ENCODE measurements at places on chromosomes 4 and X.
A peak's percentile ranks its signal among the peaks of the same experiment; 100 is the strongest.

GRCh38 chr4:108941904-108942430, 179.1 kb upstream of the ETNPPL start:
- DNase-seq, result no peak

- DNase-seq, result no peak
Observed at GRCh38 chr4:166391501-166391900, 518.5 kb downstream of the TLL1 start.

DNA sequence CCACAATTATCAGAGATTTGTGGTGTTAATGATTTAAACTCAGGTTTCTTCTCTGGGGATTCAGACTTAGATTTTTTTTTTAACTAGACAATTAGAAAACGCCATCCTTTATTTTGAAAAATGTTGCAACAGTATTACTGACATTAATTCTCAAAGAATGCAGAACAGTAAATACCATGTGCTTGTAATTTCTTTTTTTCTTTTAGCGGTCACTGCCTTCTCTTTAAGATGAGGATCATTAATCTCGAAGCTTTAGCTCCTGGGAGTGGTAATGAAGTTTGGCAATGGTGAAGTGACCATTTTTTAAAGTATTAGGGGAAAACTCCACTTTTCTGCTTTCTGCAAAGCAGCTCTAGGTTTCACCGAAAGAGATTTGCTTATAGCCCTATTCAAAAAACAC, 164.0 kb upstream of the MBNL3 start:
- DNase-seq, result no peak

- DNase-seq, result no peak
Observed at GRCh38 chrX:41108463-41109205, 23.4 kb downstream of the USP9X start.

GRCh38 chr4:6033381-6033780, 15.2 kb upstream of the C4orf50 start:
- DNase-seq, result no peak

- DNase-seq, result no peak
Observed at GRCh38 chrX:149715468-149715867, 3.6 kb downstream of the MAGEA11 start.

GRCh38 chr4:39410415-39410814, 3.7 kb downstream of the KLB start:
- DNase-seq, result no peak

- DNase-seq, result no peak
Observed at GRCh38 chr4:2944091-2944482, 19.1 kb downstream of the NOP14 start.

- peak; percentile 10 for DNase-seq
Observed at GRCh38 chrX:149512225-149512885, 7.2 kb upstream of the IDS start.

DNA sequence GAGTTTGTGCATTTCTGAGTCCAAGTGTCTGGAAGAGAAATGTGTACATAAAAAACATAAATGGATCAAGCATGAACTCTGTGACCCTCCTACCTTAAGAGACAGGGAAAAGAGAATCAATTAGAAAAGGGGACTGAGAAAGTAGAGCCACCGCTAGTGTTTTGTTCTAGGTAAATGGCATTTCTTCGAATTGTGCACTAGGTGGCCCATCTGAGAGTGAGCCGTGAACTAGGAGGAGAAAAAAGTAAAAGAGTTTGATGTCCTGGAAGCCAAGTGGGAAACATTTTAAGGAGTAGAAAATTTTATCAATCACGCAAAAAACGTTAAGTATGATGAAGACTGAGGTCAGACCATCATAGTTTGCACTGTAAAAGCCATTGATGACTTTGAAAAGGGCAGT, 55.1 kb downstream of the NAF1 start:
- DNase-seq, result no peak

DNA sequence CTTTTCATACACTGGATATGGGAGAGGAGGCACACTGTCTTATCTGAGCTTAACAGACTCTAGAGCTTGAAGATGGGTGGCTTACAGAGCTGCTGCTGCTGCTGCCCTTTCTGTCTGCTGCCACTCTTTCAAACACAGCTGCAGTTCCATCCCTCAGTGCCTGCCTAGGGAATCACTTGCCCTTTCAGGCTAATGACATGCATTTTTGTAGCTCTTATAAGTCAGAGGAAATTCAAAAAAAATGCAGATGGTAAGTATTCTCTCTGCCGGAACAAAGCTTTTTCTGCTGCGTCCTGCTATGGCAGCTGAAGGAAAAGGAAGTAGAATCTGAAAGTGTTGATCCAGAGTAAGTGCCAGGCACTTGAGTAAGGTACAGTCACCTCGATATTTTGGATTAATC, 460.4 kb upstream of the DIAPH2 start:
- no peak for DNase-seq

GRCh38 chr4:108068442-108068841, 78.8 kb downstream of the HADH start:
- no peak for DNase-seq

DNA sequence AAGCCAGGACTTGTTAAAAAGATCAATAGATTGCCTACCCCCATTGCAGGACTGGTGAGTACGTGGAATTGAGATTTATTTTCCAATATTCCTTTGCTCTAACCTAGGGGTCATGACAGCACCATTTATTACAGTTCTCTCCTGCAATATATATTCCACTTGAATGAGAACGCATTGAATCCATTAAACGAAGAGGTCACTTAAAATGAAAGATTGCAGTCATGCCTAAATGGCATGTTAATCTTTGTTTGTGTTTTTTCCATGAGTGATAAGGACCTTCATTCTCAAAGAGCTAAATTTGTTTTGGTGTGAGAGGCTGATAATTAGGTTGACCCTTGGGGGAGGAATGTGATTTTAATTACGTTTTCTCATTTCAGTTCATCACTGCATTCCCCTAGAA, 13.5 kb upstream of the LIMCH1 start:
- no peak for DNase-seq

GRCh38 chr4:114208574-114209151, 229.2 kb upstream of the ARSJ start:
- DNase-seq, result no peak

DNA sequence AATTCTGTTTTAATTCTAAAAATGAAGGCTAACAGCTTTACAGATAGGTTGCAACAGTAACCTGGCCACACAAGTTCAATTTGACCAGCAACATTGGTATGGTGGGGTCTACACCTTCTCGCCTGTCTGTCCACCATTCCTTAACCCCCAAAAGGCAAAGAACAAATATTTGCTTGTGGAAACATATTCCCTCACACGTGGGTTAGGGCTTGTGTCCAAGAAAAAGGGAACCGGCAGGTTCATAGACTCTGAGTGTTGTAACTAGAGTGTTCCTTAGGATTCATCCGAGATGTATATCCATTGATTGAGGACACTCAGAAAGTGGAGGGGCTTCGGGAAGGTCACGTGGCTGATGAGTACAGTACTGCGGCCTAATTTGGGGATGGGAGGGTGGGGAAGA, 54.1 kb downstream of the C4orf51 start:
- no peak for DNase-seq

DNA sequence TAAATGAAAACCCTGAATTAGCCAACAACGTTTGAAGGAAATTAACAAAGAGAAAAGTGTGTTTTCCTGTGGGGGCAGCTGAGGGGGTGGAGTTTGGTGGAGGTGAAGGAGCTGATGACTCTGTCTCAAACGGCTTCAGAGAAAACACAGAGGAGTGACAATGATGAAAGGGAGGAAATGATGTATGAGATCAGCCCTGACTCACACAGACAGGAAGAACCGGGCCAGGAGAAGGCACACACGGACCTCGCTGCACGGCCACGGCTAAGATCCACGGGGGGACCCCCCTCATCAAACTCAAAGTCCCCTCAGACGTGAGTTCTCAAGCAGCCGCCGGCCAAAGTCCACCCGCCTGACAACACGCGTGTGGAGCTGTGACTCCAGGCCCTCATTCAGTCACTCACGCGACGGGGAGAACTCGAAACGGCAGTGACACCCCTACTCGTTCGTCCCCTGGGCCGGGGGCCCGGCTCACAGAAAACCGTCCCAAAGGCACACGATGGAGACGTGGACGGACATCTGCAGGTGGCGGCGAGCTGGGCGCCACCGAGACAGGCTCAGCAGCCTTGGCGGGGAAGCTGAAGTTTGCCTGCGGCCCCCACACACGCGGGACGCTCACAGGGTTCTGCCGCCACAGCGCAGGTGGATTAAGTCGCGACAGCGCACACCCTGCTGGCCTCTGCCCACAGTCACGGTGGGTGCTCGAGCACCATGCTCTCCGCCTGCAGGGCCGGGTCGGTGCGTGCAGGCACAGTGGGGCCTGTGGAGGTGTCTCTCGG, 28.8 kb downstream of the PPP2R3B start:
- peak; percentile 15 for DNase-seq

DNA sequence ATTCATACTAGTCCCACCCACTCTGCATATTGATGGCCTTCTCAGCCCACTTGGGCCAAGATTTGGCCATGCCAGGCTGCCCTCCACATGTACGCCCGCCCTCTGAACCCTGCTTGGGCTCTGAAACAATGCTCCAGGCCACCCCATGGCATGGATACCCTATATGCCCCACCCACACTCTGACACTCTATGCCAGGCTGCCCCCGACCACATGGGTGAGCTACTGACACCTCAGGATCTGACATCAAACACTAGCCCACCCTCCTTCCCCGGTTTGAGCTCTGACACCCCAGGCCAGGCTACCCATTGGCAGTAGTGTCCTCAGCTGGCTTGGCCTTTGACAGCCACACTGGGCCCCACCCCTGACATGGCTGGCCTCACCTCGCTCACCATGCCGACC, 69.5 kb downstream of the HPRT1 start:
- DNase-seq, result no peak

DNA sequence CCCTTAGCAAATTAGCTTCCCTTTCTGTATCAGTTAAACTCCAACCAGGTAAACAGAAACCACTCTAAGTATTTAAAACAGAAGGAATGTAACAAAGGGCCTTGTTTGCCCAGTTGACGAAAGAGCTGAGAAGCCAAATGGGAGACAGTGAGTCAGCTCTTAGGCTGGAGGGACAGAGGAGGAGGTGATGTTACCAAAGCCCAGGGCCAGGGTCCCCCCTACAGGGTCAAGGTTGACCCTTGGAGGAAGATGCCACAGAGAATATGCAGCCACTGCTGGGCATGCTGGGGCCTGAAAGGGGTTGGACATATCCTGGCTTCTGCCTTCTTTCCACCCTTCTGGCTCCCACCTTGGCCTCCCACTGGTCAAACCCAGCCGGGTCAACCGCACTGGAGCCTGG, 38.3 kb upstream of the LGI2 start:
- DNase-seq, result no peak

- no peak for DNase-seq
Observed at GRCh38 chr4:156961196-156962057, 10.2 kb downstream of the PDGFC start.

GRCh38 chrX:115093191-115093590, 75.8 kb upstream of the IL13RA2 start:
- no peak for DNase-seq

DNA sequence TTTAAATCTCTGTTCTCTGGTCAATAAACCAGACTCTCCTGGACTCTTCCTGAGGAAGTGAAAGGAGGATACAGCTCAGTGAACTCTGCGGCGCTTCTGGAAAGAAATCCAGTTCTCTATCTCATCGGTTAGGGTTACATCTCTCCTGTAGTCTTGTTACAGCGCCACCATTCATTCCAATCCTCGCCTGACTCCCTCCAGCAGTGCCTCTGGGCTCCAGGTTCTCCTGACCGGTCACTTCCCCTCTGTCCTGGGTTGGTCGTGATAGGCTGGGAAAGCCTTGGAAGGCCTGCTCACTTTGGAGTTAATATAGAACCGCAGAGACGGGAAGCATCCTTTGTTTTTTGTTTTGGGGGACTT, 97.0 kb upstream of the STOX2 start:
- no peak for DNase-seq

GRCh38 chr4:144666539-144667175, 20.7 kb downstream of the HHIP start:
- DNase-seq, result no peak

DNA sequence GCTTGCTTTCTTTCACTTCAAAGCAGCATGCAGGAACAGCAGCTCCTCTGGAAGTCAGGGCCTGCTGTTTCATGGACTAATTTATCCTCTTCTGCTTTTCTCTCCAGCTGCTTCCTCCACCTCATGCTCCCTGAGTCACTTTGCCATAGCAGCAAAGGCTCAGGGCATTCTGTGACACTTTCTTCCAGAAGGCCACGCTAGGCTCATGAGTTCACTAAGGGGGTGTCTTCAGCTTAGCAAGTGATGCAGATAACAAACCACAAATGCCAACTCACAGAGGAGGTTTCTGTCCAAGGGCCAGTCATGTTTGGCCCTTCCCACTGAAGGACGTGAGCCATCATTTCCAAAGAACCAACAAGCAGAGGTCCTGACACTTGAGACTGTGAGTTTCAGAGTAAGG, 200.2 kb downstream of the ADGRA3 start:
- DNase-seq, result no peak

- DNase-seq, result no peak
Observed at GRCh38 chr4:62058571-62058970, 858.4 kb downstream of the ADGRL3 start.

DNA sequence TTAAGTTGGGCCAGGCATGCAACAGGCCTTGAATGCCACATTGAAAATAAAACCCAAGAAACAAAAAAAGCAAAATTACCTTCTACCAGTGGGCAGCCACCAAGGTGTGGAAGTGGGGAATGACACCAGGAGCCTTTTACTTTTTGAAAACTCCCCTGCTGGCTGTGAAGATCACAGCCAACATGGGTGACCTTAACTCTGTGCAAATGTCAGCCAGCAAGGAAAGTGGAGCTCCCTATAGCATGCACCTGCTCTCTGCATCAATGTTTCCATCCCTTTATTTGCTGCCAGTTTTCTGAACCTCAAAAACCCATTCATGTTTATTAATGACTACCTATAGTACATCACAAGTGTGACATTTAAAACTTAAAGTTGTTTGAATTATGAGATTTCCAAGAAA, 63.7 kb downstream of the HS3ST1 start:
- DNase-seq, result no peak

DNA sequence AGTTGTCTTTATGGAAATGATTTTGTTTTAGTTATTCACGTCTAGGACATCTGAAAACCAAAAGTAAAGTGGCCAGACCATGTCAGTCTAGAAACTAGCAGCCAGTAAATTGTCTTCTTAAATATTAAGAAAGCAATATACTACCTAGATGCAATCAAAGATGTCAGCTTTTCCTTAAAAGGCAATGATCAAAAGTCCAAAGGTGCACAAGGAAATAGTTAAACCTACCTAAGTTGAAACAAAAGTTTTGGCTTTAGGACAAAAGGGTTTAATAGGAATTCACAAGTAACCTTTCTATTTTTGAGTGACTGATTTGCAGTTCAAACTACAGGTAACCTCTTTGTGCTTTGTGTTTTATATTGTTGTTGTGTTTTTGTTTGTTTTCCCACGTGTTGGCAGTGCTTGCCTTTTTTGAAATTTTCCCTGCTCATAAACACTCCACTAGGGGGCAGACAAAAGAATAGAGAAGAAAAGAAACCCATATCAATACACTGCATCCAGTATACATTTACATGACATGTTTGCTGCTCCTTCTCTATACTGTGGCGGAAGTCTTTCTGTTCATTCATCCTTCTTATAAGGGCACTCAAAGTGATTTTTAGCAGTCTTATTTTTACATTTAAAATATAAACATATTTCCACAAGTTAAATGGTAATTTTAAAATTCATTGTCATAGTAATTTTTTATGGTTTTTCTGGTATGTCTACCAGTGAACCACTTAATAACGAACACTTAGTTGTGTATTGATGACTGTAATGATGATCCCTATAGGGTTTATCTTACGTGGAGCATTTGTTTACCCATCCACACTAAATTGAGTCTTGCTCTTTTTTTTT, 62.7 kb downstream of the GAB1 start:
- DNase-seq, result no peak
